ENCODE measurements at places on chromosomes 3 and 15.
A peak's percentile ranks its signal among the peaks of the same experiment; 100 is the strongest.

DNA sequence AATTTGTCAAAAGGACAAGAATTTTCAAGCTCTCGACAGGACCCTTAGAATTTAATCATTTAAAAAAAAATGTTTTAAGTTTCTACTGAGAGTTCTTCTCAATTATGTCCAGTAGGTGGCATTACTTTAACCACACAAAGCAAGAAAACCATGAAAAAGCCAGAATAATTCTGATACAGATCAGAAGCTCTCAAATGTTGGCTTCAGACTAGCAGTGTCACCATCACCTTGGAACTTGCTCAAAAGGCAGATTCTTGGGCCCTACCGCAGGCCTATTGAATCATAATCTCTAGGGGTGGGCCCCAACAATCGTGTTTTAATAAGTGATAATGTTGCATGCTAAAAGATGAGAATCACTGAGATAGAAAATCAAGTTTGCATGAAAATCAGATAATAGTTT lies 99.5 kb upstream of the KCNMB2 start:
- no peak for DNase-seq

- no peak for DNase-seq
These were observed 28.8 kb downstream of the GRAMD2A start for GRCh38 chr15:72168808-72169190.

DNA sequence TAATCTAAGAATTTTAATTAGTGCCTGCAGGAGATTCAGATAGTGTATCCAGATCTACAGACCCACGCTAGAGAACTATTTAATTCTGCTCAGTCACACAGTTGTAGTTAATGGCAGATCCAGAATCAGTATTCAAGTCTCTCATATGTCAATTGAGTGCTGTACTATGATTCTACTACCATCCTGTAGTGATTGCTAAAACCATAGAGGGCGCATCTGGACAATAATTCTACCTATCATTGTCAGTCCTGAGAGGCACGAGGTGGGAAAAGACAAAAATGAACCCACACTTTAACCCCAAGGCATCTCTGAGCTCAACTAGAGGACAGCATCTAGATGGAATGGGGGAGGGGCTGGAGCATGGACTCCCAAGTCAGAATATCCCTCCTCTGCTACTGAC lies 22.7 kb downstream of the DHX36 start:
- DNase-seq = no peak

DNA sequence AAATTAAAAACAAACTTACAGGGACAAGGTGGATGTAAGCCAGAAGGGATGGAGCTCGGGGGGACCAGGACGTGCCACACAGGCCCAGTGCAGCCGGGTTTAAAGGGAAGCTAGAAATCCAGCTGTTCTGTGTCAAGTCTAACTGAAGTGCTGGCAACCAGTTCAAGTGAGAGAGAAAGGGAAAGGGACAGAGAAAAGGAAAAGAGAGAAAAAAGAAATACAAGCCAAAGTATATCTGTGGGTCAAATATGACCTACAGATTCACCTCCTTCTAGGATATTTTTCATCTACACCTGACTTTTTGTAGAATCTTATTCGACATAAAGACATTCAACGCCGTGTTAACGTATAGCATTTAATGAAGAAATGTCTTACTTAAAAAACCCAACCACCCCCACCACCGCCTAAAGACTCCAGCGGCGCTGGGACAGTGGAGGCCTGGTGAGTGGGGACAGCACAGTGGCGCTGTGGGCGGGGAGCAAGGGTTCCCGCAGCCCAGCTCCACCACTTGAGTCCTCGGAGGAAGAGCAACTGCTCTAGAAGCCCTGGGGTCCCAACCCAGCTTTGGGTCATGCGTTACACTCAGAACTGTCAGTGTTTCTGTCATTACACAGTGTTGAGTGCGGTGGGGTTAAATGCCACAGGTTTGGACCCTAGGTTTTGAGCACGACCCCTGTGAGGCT lies 62.3 kb downstream of the CHSY1 start:
- no peak for DNase-seq

DNA sequence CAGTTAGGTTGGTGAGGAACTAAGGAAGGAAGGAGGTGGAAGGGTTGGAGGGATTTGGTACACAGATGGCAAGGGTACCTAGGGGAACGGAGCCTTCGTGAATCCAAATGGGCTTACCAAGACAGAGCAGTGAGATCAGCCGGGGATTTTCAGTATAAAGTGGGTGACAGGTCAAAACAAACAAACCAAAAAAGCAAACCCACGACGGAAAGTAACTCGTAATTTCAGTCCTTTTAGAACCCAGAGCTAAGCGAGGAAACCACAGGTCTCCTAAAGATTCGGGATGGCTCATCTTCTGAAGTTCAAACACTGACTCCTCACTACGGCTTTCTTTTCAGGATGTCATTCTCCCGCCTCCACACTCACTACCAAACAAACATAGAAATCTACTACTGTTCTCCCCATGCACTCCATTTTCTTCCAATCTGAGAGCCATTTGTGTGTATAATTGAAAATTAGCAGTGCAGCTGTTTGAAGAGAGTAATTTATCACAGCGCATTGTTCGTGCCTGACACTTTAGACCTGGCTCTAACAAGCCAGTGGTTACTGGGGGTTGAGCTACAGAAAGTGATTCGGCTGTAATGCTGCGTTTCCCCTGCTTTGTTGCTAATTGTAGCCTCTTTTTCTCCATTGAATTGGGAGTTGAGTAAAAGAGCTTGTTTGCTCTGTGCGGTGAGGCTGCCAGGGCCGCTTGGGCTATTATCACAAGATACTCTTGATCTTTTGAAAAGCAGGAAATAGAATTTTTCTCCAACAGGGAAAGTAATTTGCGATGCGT lies 64.7 kb upstream of the CCDC39 start:
- no peak for DNase-seq

- no peak for DNase-seq
These were observed 15.8 kb downstream of the EFCC1 start for GRCh38 chr3:129016720-129017483.

GRCh38 chr3:29100292-29100691 lies 180.6 kb upstream of the RBMS3 start:
- DNase-seq = no peak

- peak; percentile 90 for DNase-seq
These were observed at the start of gene ZNF660 for GRCh38 chr3:44584646-44585501. Gene ZNF660, plus strand, starts transcription at chr3:44584964. Its CDS starts 9,230 bp downstream, at chr3:44594194.

DNA sequence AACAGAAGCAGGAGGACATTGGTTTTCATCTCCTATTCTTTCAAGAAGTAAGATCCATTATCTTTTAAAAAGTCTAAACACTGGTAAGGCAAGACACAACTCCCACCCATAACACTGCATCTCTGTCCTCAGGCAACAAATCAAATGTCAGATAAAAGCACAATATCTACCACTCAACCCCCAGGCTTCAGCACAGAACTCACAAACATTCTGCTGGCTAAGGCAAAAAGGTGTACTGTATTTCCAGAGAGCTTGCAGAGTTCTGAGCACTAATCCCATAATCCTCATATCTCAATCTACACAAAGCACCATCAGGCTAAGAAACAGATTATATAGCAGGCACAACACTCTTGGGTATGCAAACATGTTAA lies 20.9 kb downstream of the RAF1 start:
- DNase-seq = no peak

- DNase-seq = no peak
These were observed 1257.1 kb downstream of the NSUN3 start for GRCh38 chr3:95319921-95320494.

DNA sequence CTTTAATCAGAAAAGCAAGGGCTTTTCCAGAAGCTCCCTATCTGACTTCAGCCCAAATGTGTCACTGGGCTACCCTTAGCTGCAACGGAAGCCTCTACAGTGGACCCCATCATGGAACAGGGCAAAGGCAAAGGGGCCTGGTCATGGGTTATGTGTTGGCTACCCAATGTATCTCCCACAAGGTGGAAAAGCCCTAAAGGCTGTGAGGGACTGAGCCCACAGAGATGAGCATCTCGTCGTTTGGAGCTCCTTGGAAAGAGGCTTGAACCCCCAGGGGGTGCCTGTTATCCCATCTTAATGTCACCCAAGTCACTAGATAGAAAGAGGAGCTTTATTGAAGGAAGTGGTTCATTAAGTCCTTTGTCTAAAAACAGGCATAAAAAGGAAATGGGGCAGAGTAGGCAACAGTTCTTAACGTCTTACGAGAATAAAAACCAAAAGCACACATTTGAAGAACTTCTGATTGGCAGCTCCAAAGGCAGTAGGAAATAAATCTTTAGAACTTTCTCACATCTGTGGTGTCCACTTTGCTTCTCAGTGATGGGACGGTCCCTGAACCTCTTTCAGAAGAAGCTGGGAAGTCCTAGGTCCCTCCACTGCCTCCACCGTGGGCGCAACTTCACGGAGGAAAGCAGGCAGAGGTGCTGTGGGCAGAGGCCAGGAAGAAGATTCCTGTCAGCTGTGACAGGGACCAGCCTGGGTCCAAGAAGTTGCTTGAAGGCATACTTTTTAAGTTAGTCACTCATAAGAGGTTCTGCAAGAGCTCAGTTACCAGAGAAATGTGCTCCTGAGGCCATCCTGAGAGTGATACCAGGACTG lies 93.7 kb downstream of the MYLK start:
- DNase-seq = no peak

DNA sequence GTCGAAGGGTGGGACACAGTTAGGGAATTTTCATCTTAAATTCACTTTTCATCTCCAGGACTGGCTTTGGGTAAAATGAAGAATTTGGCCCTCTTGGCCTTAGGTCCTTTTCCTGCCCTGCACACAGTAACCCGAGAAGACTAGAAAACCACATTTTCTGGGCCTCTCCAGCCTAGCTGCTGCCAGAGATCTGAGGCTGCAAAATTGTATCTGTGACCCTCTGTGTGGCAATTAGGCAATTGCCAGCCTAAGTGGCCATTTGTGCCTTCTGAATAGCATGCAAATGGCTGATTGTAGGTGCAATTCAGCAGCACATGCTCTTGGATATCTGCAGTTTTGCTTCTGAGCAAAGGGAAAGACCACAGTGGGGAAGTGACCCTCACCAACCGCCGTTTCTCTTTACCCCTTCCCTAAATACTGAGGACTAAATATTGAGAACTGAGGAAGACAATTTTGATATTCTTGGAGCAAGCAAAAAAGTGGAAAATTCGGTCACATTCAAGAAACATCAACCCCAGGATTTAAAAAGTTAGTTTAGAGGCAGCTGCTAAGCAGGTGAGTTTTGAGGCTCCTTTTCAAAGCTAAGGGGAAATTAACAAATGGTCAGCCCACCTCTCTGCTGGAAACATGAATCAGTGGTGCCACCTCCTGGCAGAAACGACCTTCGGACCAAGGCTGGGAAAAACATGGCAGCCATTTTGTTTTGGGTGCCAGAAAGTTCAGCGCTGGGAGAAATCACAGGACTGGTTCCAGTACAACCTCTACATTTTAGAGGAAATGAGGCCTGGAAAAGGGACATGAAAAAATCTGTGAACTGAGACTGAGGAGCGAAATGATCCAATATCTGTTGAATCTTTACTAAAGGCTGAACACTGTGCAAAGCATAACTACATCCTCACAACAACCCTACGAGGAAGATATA lies 56.6 kb upstream of the PRTG start:
- DNase-seq = no peak

DNA sequence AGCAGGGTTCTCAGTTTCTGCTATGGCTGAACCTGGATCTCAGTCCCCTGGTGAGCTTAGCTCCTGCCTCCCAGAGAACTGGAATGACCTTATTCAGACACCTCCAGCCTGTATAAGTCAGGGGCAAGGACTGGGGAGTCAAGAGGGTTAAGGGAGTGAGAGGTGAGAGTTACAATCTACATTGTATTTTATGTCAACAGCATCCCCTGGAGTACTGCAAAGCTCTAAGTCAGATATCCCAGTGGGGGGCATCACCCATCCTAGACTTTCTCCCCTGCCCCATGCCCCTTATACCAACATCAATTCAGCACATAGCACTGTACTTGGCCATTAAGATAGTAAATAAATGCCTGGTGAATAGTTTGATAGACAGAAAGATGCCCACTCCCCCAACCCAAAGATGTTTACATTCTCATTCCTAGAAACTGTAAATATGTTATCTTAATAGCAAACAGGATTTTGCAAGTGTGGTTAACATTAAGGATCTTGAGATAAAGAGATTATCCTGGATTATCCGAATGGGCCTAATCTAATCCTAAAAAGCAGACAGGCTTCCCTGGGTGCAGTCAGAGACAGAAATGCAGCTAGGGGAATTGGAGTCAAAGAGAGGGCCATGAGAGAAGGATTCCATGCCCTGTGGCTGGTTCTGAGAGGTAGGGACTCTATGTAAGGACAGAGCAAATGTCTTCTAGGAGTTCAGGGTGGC lies 132.3 kb upstream of the RASGRP1 start:
- DNase-seq = no peak

DNA sequence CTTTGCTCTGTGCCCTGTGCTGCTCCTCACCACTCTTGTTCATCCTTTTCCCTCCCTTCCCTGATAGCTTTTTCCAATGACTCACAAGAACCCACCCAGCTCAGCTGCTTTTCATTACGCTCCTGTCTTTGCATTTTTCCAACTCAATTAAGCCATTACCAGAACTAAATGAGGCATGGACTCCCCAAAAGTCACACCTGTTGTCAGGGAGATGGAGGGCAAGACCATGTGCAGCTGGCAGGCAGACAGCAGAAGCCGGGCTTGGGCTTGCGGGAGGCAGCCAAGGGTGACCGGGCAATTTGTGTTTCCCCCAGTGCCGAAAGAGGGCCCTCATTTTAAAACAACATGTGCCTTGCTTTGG lies 64.3 kb downstream of the CASR start:
- DNase-seq = no peak

- DNase-seq = no peak
These were observed 48.0 kb downstream of the KLF15 start for GRCh38 chr3:126309165-126309564.

GRCh38 chr3:188217726-188218125 lies 63.8 kb downstream of the LPP start:
- DNase-seq = no peak

- no peak for DNase-seq
These were observed 6.4 kb downstream of the NUDT16 start for GRCh38 chr3:131387796-131388489.

DNA sequence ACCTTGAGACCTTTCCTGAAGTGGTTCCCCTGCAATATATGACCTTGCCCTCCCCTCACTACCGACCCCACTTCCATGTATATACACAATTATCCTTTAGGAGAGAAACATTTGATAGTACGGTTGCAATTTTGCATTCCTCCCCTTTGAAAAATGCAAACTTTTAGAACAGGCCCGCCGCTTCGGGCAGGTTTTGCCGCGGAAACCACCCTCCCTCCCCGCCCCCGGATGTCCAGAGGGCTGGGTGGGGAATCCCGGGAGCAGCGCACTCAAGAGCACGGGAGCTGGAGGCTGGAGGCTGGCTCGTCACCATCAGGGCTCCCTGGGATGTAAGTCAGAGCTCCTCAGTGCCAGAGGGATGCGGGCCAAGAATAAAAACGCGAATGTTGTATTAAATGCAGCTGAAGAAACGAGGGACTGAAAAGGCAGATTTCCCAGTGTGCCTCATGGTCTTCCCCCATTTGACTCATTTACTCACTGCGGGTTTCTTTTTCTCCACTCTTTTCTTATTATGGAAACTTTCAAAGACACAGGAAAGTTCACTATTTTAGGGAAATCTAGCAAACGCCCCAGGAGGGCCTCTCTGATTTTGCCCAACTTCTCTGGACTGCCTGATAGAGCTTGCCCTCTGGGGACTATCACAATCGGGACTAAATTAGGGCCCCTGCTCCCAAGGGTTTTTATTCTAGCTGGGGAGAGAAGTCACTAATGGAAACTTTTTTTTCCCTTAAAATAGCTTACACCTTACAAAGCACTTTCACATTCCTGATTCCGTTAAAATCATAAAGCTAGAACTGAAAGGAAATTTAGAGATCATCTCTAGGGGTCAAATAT lies 2.9 kb upstream of the USP3 start:
- peak; percentile 93 for DNase-seq

- DNase-seq = peak; percentile 62
These were observed 24.5 kb downstream of the CCR9 start for GRCh38 chr3:45910892-45911291.

GRCh38 chr3:127929818-127930413 lies 14.9 kb downstream of the KBTBD12 start:
- DNase-seq = no peak

Data from mesenteric fat pad (tissue), 1 donor.